RWPE2 (cell line): ENCODE measurements at places on chromosomes 1 and 21.

DNA sequence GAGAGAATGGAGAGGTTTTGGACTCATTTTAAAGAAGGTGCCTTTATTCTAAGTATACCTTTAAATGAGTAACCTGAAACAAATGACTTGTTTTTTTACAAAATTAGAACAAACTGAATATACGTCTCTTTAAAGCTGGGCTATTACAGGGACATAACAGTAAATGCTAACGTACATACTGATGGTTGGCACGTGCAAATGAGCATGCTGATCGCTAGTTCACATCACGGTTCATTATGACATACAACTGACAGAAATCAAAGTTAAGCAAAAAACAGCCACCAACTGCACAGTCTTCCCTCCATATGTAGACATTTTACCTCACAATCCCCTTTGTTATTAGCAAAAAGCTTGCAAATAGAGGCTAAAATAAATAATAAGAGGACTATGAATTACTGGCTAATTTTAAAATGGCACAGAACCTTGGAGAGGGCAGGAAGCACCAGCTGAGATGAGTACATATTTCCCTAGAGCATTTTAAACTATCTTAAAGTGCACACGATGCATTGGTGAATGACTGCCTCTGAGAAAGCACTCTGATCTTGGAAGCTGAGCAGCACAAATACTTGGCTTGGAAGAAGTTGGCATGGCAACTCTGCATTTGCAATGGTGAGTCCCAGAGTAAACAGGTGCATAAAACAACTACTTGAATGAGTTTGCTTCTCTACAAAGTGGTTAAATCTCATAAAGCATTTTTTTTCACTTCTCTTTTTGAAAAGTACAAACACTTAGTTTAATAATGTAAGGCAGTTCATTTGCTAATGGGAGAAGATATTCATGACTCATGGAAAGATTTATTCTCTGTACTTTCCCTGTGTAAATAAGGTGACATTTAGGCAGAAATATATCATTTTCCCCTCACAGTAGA is 204.7 kb downstream of the LHX8 start:
- no peak for DNase-seq
- no peaks in the 10 kb centered on the region for H3K27me3 ChIP-seq
- no peaks in the 10 kb centered on the region for H3K36me3 ChIP-seq
- H3K4me1 ChIP-seq, result no peaks in the 10 kb centered on the region
- no peak overlapping the region for H3K27ac ChIP-seq

DNA sequence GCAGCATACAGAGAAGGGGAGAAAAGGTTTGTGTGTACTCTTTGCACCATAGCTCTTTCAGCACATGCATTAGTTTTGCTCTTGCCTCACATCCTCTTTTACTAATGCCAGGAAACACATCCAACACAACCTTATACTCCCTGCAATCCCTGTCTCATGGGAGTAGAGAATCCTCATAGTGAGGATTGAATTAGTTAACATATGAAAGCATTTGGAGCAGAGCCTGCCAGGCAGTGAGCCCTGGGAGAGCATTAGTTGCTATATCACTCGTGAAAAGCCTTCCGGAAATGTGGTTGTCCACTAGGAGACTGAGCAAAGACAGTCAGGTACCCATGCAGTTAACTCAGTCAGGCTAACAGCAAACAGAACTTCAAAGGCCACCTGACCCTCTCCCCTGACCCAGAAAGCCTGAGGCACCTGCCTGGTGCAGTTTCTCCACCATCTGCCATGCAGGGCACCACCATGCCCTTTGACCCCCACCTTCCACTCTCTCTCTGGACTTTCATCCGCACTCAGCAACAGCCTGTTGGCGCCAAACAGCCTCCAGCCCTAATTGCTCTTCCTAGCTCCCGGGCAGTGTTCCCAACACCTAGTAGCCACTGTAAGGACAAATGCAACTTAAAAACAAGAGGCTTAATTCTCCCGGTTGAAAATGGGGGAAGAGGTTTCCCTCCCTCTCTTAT is 14.9 kb upstream of the AGT start:
- H3K36me3 ChIP-seq, result no peaks in the 10 kb centered on the region
- no peaks in the 10 kb centered on the region for H3K4me1 ChIP-seq
- no peak for DNase-seq
- no peak overlapping the region for H3K27ac ChIP-seq
- H3K4me3 ChIP-seq, result no peak overlapping the region

DNA sequence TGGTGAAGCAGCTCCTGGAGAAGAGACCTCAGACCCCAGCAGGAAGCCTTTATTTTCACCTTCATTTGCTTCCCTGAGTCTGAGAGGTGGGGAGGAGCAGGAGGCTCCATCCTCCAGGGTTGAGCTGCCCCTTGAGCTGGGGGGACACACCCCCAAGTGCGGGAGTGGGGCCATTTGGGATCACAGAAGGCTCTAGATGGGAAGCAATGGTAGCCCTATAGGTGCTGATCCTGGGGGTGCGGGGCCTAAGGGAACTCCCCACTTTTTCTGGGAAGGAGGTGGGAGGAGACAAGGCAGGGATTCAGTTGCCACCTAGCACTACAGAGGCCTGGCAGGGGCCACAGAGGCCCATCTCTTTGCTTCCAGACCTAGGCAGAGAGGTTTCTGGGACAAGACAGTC is 247.9 kb upstream of the CSF3R start:
- H3K4me3 ChIP-seq, result no peak overlapping the region
- no peaks in the 10 kb centered on the region for H3K4me1 ChIP-seq
- DNase-seq, result no peak

GRCh38 chr1:37931102-37931360 is 15.8 kb downstream of the INPP5B start:
- no peaks in the 10 kb centered on the region for H3K27me3 ChIP-seq
- H3K4me3 ChIP-seq, result peak overlapping the region; percentile 63
- DNase-seq, result no peak
- H3K27ac ChIP-seq, result peak overlapping the region; percentile 65
- no peaks in the 10 kb centered on the region for H3K36me3 ChIP-seq
- H3K4me1 ChIP-seq, result peaks cover 20% of the 10 kb centered on the region

GRCh38 chr1:97654876-97655585 is 265.8 kb downstream of the DPYD start:
- no peaks in the 10 kb centered on the region for H3K27me3 ChIP-seq
- DNase-seq, result no peak
- H3K36me3 ChIP-seq, result no peaks in the 10 kb centered on the region
- no peaks in the 10 kb centered on the region for H3K4me1 ChIP-seq
- H3K4me3 ChIP-seq, result no peak overlapping the region
- no peak overlapping the region for H3K27ac ChIP-seq

DNA sequence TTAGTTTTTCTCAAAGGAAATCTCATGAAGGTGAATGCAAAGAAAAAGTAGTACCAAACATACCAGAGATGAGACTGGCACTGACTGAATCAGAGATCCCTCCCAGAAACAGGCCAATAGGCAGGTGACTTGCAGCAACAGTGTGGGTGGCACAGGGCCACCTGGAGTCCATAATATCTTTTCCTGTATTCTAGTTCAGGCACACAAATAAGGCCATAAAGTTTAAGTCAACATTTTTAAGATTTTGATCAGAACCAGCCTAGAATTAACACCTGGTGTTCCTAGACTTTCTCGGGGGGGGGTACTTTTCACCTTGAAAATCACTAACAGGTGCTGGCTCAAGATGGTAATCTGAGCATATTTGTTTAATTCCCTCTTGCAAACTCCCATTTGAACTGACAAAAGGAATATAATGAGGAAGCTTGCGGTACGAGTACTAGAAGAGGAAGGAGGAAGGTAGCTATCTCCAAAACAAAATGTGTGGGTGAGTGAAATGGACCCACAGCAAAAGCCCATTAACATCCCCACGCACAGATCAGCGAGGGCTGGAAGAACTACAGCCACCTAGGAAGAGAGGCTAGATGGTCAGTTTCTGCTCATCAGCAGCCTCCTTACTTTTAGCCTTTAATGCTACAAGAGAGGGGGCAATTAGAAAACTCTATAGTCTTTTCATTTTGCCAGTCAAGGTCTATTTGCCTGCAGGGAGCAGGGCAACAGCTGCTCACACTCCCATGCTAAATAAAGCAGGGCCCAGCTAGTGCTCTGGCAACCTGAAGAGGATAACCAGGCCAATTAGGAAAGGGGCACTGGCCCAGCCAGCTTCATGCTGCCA is 18.9 kb downstream of the SDE2 start:
- H3K27me3 ChIP-seq, result no peaks in the 10 kb centered on the region
- no peak overlapping the region for H3K4me3 ChIP-seq
- H3K4me1 ChIP-seq, result no peaks in the 10 kb centered on the region
- H3K36me3 ChIP-seq, result peaks cover 34% of the 10 kb centered on the region
- H3K27ac ChIP-seq, result no peak overlapping the region
- no peak for DNase-seq

DNA sequence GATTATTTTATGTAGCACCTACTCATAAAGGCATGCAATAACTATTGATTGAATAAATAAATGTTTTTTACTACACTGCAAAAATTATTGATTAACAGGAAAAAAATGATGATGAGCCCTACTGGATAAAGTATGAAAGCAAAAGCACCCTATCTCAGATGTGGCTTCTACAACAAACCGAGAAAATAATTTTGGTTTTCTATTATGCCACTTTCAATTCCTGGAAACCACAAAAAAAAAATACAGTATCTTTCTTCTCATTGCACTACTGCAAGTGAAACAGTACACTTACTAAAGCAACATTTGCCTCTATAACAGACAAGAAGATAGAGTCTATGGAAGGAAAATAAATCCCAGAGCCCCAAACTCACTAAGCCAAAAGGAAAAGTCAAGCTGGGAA is 1882.4 kb downstream of the NCAM2 start:
- H3K36me3 ChIP-seq, result no peaks in the 10 kb centered on the region
- DNase-seq, result no peak
- no peak overlapping the region for H3K4me3 ChIP-seq
- no peak overlapping the region for H3K27ac ChIP-seq
- no peaks in the 10 kb centered on the region for H3K27me3 ChIP-seq
- peaks cover 10% of the 10 kb centered on the region for H3K4me1 ChIP-seq

DNA sequence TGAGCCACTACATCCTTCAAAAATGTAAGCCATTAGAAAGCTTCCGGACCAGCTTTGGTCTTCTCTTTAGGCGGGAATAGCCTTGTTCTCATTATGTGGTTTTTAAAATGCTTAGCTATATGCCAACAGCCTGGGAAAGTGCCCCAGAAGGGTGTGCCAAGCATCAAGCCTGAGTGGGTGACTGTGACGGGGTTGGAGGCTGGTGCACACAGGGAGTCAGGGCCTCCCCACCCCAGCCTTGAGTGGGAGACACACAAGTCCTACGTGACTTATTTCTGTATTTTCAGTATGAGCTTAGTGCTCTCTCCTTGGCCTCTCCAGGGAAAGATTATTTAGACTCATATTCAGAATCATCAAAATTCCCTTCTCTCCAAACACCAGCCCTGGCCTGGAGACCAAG is 9.8 kb downstream of the UBASH3A start:
- H3K27ac ChIP-seq, result no peak overlapping the region
- no peaks in the 10 kb centered on the region for H3K36me3 ChIP-seq
- H3K27me3 ChIP-seq, result no peaks in the 10 kb centered on the region

GRCh38 chr21:45078877-45079281 is 4.5 kb downstream of the ADARB1 start:
- H3K4me3 ChIP-seq, result no peak overlapping the region
- peaks cover 16% of the 10 kb centered on the region for H3K4me1 ChIP-seq
- no peaks in the 10 kb centered on the region for H3K27me3 ChIP-seq

DNA sequence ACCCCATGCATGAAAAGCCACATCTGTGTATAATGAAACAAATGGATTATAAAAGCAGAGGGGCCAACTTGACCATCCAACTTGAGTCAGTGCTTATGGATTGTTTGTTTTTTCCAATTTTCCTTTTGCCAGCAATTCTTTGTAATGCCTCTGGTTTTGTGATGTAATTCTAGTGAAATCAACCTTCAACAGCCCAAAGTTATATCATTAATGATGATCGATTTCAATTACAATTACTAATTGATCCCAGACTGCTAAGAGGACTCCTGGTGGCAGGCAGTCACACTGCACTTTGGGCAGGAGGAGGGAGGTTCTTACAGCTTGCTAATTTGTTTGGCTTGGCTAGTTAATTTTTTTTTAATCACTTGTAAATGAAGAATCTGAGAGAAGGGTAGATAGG is 552.3 kb downstream of the NUF2 start:
- DNase-seq, result no peak
- no peaks in the 10 kb centered on the region for H3K27me3 ChIP-seq
- H3K36me3 ChIP-seq, result no peaks in the 10 kb centered on the region
- H3K4me3 ChIP-seq, result no peak overlapping the region
- no peak overlapping the region for H3K27ac ChIP-seq

- peaks cover 5% of the 10 kb centered on the region for H3K4me1 ChIP-seq
- H3K4me3 ChIP-seq, result no peak overlapping the region
- DNase-seq, result no peak
- no peaks in the 10 kb centered on the region for H3K36me3 ChIP-seq
- no peaks in the 10 kb centered on the region for H3K27me3 ChIP-seq
Observed at GRCh38 chr1:15068152-15068551, 85.4 kb upstream of the TMEM51 start.

GRCh38 chr1:208455821-208456220 is 211.6 kb upstream of the PLXNA2 start:
- no peaks in the 10 kb centered on the region for H3K27me3 ChIP-seq
- H3K4me1 ChIP-seq, result no peaks in the 10 kb centered on the region
- no peak overlapping the region for H3K4me3 ChIP-seq

DNA sequence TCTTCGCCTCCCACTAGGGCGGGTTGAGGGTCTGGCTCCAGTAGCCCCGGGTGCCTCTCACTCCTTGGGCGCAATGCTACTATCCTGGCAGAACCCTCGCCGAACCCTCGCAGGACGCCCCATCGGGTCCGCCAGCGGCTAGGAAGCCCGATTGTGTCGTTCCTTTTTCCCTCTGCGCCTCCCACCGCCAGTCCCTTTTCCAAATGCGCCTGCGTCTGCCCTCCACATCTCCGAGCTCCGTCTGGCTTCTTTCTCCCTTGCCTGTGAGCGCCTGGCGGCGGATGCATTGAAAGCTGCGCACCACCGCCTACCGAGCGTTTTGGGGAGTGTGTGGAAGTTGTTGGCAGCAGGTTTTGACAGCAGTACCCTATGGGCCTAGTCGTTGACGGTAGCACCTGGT is 1.0 kb upstream of the DIRAS3 start:
- no peak for DNase-seq
- no peak overlapping the region for H3K27ac ChIP-seq
- no peaks in the 10 kb centered on the region for H3K36me3 ChIP-seq
- no peak overlapping the region for H3K4me3 ChIP-seq
